ENCODE measurements at places on chromosomes 6 and 20. TPM values are rescaled to one million over a fixed set of nuclear protein-coding genes. Genes with fewer than 3 reads are reported as not detected.

BMP7 gene
- total RNA-seq = not detected

DNA sequence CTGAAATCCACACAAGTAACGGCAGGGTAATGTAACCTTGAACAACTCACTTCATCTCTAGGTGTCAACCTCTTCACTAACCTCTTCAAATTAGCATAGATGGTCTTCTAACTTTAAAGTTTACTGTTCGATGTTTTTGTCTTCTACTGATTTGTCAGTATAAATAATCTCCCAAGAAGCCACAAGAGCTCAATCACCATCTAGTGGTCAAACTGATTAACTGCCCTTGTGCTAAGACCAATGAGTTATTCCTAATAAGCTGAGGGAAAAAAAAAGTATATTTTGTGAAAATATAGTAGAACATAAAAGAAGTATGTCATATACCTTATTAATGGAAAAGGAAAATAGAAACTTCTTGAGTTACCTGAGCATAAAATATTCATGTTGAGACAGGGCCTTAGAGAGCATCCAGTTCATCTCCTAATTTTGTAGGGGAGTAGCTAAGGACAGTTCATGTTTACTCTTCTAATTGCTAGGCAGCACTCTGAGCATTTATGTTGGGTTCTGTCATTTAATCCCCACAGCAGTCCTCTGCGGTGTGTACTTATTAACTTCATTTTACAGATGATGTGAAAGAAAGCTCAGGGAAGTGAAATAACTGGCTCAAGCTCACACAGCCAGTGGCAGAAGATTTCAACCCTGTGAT, 317.1 kb downstream of the ESR1 start:
- H3K27ac ChIP-seq = 0 out of 2 replicates have a peak overlapping the region, but pooled peaks have one; percentile 16
- DNase-seq = peak; percentile 65
- peaks cover 51% of the 10 kb centered on the region for H3K4me1 ChIP-seq
- H3K27me3 ChIP-seq = peaks cover 1% of the 10 kb centered on the region
- peaks cover 38% of the 10 kb centered on the region for H3K36me3 ChIP-seq

DNA sequence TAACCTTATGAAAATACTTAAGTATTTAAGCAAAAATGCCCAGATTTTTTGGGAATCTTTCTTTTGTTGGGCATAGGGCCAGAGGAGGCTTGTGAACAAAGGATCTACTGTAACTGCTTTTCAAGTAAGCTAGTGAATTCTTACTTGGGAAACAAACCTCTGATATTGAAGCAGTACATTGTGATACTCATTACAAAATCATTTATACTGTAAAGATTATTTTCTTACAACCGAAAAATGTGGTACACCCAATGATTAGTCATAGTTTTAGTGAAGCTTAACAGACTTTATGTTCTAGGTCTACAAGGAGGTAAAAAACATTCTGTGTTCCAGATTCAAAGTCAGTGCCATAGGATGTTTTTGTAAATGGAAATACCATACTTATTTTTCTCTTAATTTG, 272.9 kb upstream of the KCNQ5 start:
- DNase-seq = no peak
- no peaks in the 10 kb centered on the region for H3K27me3 ChIP-seq
- no peak overlapping the region for H3K4me3 ChIP-seq
- no peak overlapping the region for H3K27ac ChIP-seq
- peaks cover 11% of the 10 kb centered on the region for H3K4me1 ChIP-seq

- H3K4me3 ChIP-seq = peak overlapping the region; percentile 24
- H3K27me3 ChIP-seq = no peaks in the 10 kb centered on the region
- no peaks in the 10 kb centered on the region for H3K36me3 ChIP-seq
- peak overlapping the region; percentile 83 for H3K27ac ChIP-seq
- DNase-seq = peak; percentile 30
- peaks cover 94% of the 10 kb centered on the region for H3K4me1 ChIP-seq
Measured at GRCh38 chr6:105595829-105596228, 192.9 kb upstream of the PREP start.
